ENCODE measurements at places on chromosomes 16 and 17.

GRCh38 chr17:33574942-33575445, 281.9 kb upstream of the ASIC2 start:
- no peak for DNase-seq

DNA sequence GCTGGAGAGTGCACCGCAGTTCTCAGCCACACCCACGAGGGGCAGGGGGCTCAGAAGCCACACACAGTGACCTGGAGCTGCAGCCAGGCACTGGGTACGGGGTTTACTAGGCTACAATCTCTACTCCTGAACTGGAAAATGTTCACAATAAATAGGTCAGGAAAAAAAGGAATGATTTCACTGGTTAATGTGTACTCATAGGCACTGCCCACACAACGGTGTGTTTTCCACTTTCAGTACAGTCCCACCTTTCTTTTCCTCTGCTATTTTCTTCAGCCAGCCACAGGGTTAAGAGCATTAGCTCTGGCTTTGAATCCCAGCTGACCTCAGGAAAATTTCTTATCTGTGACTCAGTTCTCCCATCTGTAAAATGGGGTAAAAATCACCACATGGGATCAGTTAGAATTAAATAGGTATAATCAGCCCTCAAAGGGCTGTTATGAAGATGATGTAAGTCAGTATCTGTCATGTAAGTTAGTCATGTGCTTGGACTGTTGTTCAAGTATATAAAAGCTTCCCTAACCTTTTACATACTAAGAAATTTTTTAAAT, 35.7 kb downstream of the ZCCHC14 start:
- no peak for DNase-seq

DNA sequence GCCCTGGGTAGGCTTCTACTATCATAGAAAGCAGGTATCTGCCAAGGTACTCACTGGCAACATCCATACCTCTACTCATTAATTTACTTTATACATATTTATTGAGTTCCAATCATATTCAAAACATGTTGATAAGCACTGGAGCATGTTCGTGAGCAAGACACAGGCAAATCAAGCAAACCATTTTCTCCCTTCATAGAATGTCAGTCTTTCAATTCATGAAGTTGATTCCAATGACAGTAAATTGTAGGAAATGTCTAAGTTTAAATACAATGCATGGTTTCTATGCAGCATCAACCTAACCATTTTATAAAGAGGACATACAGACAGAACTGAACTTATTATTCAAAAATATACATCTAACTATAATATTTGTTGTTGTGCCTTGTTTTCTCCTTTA, 978.6 kb downstream of the CDH8 start:
- no peak for DNase-seq

- DNase-seq: no peak
Observed at GRCh38 chr17:74078363-74078941, 125.0 kb upstream of the RPL38 start.

DNA sequence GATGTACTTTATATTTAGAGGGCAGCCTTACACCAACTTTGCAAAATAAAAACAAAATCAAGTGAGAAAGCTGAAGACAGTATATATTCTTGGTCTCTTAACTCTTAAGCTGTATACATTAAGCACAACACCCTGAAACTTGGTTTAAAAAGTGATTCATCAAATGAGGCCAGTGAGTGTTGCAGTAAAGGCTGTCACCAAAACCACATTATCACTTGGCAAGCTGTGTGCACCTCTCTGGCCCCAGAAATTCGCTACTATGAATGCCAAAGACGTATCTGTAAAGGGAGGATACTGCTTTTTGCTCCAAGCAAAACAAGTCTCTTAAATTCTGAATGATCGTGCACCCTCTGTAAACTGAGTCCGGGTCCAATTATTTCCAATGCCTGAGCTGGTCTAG, 163.9 kb downstream of the ZFHX3 start:
- no peak for DNase-seq

GRCh38 chr16:68936736-68937631, 93.7 kb downstream of the TANGO6 start:
- DNase-seq: no peak
